ENCODE measurements at places on chromosomes 11 and 22.

DNA sequence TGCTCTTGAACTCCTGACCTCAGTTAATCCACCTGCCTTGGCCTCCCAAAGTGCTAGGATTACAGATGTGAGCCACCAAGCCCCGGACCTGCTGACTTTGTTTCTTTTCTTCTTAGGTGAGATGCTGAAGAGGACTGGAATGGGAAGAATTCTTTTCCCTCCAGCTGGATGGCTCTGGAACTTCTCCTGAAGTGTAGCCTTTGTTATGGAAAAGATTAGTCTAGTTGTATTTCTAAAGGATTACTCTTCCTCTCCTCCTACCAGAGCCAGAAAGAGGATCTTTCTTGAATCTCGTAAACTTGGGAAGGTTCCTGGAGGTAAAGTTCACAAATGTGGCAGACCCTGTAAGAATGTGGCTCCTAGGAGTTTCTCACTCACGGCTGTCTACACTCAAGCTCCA lies 95.4 kb upstream of the LARGE1 start:
- no peak for DNase-seq

- DNase-seq = no peak
These were observed 80.4 kb downstream of the SLC1A2 start for GRCh38 chr11:35338921-35339320.

DNA sequence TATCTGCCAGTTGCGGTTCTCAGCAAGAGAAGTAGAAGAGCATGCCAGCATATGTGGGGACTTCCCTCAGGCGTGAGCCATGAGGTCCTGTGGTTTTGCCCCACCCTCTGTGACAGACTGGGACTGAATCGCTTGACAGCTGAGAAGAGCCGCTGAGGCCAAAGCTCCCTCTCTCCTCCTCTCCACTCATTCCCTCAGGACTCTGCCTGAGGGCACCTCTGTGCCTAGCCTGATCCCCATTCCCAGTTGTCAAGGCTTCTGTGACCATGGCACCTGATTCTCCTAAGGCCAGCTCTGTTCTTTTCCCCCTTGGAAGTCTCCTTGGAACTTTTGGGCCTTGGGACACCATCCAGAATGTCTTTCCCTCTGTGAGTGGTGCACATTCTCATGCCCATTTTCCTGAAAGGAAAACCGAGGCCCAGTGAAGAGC lies 27.0 kb downstream of the ART5 start:
- DNase-seq = peak; percentile 45

GRCh38 chr11:69454018-69454417 lies 27.4 kb upstream of the LINC01488 start:
- DNase-seq = no peak

- peak; percentile 56 for DNase-seq
These were observed 102.2 kb downstream of the NAT10 start for GRCh38 chr11:34207487-34208180.

DNA sequence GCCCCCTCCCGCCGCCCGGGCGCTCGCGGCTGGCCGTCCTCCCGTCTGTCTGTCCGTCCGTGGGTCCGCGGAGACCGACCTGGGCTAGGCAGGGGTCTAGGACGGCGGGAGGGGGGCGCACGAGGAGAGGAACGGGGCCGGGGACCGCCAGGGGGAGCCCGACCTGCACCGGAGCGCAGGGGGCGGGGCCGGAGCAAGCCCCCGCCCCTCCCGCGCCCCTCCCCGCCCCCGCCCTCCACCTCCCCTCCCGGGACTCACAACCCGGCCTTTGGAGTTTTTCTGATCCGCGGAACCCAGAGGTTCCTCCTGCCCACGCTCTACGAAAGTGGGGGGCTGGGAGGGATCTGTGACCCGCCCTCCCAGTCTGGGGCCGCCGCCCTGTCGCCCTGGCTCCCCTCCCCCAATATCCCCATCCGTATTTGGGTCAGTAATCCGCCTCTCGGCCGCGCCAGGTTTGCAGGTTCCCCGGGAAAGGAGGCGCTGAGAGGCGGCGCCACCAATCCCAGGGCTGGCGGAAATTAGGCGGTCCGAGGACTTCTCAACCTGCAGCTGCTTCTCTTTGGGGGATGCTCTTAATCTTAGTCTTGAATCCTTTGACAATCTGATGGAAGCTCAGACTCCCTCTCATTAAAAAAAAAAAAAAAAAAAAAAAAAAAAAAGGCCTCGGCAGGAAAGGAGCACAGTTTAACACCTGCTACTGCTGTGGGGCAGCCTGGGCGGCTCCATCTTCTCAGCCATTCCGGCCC lies 925 bp upstream of the KCNJ11 start:
- peak; percentile 85 for DNase-seq

DNA sequence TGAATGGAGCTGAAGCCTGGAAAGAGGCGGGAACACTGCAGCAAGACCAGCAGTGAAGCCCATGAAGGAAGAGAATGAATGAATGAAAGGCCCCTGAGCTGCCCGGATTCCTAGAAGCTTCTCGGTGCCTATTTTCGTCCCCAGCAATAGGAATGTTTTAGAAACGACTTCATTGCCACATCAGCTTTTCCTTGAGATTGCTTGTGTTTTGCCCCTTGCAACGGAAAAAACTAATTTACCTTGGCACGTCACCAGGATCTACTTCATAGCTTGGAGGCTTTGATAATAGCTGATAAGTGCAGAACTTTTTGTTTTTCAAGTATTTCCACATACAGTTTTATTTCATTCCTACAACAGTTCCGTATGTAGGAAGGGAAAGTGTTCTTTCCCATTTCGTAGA lies 248.9 kb upstream of the NARS2 start:
- DNase-seq = no peak

- peak; percentile 88 for DNase-seq
These were observed 91.6 kb downstream of the STIM1 start for GRCh38 chr11:3947061-3947460.

DNA sequence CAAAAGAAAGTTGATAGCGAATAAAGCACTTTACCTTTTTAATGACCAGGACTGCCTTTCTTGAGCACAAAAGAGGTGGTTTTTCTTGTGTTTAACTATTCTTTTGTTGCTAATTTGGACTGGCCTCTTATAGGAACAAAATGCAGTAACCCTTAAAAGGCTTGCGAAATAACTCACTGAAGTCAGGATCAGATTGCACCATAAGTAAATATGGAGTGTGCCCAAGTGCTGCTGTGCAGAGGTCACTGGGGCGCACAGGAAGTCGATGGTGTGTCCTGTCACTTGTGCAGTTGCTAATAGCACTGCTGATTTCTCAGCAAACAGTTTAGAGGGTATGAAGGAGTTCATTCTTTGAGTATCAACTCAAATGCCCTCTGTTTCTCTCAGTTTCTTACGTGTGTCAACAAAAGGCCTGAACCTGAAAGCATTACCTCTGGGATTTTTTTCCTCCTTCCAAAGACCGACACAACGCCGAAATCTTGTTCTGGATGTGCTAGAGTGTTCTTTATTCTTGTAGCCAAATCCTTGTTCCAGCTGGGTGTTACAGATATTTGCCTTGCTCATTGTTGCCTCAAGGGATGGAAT lies 71.3 kb downstream of the ATXN10 start:
- DNase-seq = no peak

GRCh38 chr22:24002272-24002671 lies 3.0 kb downstream of the GSTT4 start:
- no peak for DNase-seq

GRCh38 chr11:117976445-117976844 lies 9.7 kb upstream of the IL10RA start:
- no peak for DNase-seq

DNA sequence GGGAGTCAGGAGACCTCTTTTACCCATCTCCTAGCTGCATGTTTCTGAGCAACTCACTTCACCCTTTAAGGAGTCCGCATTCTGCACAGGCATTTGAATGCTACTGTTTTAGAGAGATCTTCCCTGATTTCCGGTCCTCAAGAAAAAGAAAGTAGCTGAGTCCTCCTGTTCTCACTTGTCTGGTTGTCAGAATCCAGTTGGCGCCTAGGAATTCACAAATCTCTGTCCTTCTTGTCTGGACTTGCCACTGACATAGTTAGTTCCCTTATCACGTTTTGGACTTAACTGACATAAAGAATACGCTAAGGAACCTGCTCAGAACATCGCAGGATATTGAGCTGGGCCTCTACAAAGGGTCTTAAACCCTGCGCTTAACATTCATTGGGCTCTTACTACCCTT lies 61.3 kb upstream of the OR5P2 start:
- DNase-seq = no peak

DNA sequence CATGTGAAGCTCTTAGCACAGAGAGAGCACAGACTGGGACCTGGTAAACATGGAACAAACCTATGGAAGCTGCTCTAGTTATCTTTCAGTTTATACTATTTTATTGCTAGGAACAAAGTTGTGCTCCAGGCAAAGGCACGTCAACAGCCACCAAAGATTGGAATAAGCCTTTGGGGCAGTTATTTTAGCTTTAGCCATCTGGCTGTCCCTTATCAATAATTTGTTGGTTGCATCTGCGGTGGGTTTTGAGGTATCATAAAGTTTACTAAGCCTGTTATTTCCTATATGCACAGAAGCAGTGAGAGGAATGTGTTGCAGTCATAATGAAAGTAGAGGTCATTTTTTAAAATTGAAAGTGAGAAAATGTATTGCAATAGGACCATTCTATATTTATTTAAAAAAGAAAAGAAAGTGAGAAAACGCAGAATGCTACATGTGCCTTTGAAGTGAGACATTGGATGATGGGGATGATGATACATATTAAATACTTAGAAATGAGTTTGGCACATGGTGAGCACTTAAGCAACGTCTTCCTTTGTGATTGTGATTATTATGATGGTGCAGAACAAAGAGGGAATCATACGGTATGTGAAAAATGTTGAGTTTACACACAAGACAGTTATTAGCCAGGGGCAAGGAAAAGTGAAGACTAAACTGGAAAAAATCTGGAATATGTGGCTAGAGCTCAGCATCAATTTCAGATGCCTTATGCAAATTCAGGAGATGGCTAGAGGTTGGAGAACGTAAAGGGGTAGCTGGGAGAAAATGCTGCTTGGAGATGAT lies 58.3 kb downstream of the PRR5L start:
- no peak for DNase-seq

DNA sequence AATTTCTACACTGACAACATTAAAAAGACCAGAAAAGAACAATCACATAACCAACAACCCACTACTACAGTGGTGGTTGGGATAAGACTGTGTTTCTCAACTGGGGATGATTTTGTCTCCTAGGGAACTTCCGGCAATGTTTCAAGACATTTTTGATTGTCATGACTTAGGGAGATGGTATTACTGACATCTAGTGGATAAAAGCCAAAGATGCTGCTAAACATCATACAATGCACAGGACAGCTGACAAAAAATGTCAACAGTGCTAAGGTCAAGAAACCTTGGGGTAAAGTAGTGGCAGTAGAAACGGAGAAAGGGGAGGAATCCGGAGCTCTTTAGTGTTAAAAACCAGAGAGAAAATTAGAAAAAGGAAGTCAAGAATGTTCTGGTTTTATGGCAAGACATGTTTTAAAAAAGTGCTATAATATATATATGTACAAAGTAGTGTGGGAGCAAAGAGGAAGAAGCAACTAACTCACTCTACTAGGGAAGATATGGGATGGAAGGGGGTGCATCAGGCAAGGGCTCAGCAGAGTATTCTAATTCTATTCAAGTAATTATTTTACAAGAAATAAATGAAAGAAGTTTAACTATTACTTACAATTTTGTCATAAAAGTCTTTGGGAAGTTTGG lies 37.2 kb downstream of the CKAP5 start:
- DNase-seq = peak; percentile 33

GRCh38 chr11:46513934-46514342 lies 79.9 kb downstream of the AMBRA1 start:
- DNase-seq = peak; percentile 85

- DNase-seq = no peak
These were observed 150.1 kb upstream of the ARHGAP42 start for GRCh38 chr11:100536979-100537378.

DNA sequence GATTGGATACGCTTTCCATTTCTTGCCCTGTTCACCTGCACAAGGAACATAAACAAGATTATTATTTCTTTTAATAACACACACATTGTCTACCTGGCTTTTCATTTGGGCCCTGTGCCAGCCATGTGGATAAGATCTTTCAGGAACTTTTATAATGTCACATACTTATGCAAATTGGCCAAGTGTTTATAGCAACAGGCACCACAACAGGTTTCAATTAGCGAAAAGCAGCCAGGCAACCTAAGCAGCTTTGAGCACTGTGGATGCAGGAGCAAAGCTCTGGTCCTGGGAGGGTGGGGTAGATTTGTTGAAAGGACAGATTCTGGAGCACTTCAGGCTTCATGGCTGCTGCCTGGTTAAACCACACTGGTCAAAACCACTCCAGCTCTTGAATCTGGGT lies 217.4 kb downstream of the BARX2 start:
- DNase-seq = peak; percentile 66

- peak; percentile 77 for DNase-seq
These were observed 5.0 kb downstream of the MICALL1 start for GRCh38 chr22:37910890-37911672.

- DNase-seq = no peak
These were observed 23.0 kb upstream of the ZDHHC13 start for GRCh38 chr11:19093976-19094375.

- no peak for DNase-seq
These were observed 17.1 kb downstream of the OTOG start for GRCh38 chr11:17563961-17564686.

GRCh38 chr22:49290711-49291110 lies 537.0 kb downstream of the BRD1 start:
- no peak for DNase-seq

- DNase-seq = no peak
These were observed 2.6 kb upstream of the MS4A10 start for GRCh38 chr11:60782393-60783140.

DNA sequence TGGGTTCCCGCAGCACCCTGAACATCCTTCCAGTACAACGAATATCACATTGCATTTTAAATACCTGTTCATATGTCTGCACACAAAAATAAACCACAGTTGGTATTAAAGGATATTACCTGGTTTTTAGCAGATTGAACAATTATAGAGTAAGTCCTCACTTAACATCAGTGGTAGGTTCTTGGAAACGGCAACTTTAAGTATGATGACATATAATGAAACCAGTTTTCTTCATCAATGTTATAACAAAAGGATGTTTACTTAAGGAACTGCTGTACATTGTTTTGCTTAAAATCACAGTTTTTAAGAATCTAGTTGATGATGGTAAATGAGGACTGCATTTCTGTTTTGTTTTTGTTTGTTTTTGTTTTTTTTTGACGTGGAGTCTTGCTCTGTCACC lies 28.0 kb downstream of the TRIM66 start:
- no peak for DNase-seq

GRCh38 chr11:134385171-134385570 lies 26.9 kb downstream of the B3GAT1 start:
- no peak for DNase-seq

- DNase-seq = no peak
These were observed 62.1 kb downstream of the LRP5 start for GRCh38 chr11:68374531-68374930.

GRCh38 chr11:44343778-44344422 lies 34.0 kb upstream of the ALX4 start:
- DNase-seq = no peak

All from tongue (tissue), 3 donors.